Foreskin keratinocyte (primary cell): ENCODE measurements at places on chromosomes 13 and 19. TPM values are rescaled to one million over a fixed set of nuclear protein-coding genes. Genes with fewer than 3 reads are reported as not detected.

DNA sequence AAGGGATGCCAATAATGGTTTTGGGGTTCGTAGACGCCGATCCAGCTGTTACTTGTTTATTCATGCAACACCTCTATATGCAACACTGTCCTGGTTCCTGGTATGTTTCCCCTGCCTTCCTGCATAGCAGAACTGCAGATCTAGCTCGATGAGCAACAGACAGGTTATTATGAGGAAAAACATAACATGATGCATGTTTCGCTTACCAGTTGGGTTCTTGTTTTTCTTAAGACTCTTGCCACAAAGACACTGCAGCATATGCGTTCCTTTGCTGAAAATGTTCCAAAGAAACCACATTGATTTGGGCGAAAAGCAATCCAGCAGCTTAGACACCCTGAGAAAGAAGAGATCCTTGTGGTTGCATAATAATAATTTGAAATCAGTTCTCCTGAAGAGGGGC lies 583 bp downstream of the FGF14 start:
- no peak for DNase-seq

DNA sequence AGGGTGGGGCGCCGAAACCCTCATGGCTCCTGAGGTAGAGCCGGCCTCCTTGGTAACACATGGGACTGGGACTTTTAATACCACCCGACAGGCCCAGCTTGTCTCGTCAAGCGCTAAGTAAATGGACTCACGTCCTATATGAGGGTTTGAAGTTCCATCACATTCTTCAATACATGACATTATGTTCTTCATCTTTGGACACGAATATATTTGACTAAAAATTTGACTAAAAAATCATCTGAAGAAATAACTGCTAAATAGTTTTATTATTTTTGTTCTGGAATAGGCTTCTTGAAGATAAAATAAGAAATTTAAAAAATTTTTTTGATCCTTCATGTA lies 335 bp upstream of the ZNF607 start:
- no peak for DNase-seq

DNA sequence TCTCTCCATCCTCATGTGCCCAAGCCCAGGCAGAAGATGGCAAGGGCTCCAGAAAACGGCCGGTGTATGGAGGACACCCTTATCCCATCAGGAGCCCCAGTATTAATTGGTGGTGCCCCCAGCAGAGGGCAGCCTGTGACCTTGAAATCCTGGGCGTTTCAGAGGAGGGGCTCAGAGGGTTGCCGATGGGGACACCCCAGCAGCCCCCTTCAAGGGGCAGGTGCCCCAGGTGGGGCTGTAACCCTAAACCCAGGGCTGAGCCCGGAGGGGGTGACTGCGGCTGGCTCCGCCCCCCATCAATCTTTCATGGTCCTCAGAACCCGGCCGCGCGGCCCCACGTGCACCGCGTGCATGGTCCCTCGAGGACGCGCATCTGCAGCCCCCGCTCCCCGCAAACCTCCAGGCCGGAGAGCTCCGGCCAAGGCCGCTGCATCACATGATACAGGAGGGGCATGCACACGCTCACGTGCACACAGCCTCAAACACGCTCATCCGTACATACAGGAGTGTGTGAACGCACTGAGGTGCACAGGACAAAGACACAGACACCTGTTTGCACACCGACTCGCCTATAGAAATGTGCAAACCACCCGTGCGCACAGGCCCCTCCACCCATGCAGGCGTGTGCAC lies 949 bp downstream of the RAB3A start:
- DNase-seq: no peak

DNA sequence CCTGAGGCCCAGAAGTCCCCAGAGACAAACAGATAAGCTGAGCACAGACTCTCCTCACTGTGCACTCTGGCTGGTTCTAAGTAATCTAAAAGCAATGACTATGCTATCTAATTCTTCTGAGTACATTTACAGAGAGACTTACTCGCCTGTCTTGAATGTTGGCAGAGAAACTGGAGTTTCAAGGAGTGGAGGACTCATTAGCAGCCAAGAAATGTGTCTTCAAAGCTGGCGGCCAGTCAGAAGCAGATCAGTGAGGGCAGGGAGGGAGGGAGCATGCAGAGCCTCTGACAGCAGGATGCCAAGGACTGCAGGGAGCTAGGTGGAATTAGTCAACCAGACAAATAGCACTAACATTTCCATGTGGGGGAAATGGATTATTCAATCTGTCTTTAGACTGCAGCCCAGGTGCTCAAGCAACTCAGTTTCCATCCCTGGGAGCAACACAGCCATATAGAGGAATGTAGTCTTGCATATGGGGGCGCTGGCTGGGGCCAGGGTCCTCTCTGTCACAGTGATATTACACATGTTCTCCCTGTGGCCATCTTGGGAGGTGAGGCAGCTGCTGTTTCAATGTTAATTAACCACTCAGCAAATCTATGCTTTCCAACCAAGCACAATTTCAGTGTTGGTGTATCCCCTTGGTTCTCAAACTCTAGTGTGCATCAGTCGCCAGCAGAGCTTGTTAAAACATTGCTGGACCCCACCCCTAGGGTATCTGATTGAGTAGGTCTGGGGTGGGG lies 97.9 kb downstream of the CCNA1 start:
- peak; percentile 54 for DNase-seq

- DNase-seq: no peak
These were observed 82.9 kb upstream of the AKAP11 start for GRCh38 chr13:42189061-42189460.

- no peak for DNase-seq
These were observed 22.7 kb upstream of the KCTD15 start for GRCh38 chr19:33773704-33774624.

DNA sequence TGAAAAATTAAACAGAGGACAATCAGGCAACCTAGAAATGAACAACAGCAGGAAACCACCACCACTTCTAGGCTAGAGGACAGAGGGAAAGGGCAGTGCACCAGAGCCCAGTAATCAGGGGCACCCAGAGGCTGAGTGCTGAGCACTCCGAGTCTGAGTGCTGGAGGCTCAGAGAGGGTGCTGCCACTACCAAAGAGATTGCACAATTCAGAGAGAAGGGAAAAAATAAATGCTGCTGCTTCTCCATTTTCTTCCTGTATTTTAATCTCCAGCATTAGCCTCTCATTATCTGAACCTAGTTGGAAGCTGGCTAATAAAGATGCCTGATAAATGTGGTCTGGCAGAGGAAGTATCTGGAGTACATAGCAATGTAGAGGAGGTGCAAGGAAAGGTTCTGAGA lies 11.8 kb upstream of the ZNF175 start:
- DNase-seq: no peak

GRCh38 chr19:17097593-17098126 lies 22.1 kb downstream of the MYO9B start:
- no peak for DNase-seq

DNA sequence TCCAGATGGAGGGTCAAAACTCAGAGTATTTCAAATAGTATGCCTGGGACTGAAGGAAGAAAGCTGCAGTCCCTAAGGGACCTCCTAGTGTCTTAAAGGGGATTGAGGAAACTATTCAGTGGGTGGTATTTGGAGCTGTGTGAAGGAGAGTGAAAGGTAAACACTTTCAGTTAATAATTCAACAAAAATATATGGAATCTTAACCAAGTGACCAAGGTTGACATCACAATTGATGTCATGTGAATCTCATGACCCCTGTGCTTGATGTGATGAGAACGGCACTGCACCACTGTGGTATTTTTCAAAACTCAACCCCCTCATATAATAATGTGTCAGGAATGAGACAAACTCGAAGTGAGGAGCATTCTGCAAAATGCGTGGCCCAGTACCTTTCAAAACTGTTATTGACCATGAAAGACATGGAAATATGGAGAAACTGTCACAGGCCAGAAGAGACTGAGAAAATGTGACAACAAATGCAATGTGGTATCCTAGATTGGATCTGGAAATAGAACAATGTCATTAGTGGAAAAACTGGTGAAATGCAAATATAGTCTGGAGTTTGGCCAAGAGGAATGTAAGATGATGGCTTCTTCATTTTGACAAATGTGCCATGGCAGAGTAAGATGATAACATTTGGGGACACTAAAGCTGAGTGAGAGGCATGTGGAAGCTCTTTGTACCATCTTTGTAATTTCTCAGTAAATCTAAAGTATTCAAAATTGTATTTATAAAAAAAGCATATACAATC lies 553.9 kb downstream of the RFC3 start:
- no peak for DNase-seq

DNA sequence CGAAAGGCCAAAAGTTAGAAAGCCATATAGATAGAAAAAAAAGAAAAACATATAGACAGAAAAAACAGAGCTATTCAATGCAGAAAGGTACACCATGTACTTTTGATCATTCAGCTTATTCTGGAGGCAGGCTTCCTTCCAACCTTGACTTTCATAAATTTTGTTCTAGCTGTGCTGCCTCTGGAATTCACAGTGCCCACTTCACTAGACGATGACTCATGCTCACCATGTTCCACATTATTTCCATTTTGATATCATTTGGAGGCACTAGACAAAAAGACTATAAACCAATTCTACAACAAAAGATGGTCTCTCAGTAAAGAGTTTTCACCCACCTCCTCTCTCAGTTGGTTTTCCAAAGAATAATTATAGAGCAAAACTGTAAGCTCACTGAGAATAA lies 229.0 kb upstream of the IPO5 start:
- no peak for DNase-seq

- no peak for DNase-seq
These were observed 37.5 kb upstream of the ADGRE1 start for GRCh38 chr19:6849876-6850275.

DNA sequence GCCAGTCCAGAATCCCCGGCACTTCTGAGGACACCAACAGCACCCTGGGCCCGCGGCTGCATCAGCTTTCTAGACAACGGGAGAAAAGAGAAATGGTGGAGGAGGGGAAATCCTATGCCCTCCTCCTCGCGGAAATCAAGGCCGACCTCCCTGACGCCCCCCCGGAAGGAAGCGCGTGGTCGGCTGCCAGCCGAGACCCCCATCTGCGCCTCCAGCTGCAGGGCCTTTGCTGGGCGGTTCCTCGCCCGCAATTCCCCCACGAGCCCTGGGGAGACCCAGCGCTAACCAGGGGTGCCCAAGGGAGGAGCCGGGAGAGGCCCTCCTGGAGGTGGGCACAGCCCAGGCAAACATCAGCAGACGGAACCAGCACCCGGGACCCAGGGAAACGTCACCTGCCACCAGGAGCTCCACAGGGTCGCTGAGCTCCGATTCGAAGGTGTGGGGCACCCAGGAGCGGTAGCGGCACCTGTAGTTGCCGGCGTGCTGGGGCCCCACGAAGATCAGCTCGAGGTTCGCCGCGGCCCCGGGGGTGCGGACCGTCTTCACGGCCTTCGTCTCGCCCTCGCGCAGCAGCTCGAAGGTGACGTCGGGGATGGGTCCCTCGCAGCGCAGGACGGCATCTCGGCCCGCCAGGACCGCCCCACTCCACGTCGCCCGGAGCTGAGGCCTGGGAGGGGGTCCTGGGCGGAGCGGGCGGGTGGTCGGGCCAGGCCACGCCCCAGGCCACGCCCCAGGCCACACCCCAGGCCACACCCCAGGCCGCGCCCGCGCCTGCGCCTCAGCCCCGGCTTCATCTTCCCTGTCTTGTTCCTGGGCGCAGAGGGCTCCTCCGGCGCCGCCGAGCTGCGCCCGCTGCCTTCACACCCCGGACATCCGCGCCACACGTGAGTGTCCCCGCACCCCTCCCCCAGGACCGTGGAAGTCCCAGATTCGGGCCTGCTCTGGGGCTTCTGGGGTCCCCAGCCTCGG lies 6.0 kb downstream of the A1BG start:
- DNase-seq: no peak

DNA sequence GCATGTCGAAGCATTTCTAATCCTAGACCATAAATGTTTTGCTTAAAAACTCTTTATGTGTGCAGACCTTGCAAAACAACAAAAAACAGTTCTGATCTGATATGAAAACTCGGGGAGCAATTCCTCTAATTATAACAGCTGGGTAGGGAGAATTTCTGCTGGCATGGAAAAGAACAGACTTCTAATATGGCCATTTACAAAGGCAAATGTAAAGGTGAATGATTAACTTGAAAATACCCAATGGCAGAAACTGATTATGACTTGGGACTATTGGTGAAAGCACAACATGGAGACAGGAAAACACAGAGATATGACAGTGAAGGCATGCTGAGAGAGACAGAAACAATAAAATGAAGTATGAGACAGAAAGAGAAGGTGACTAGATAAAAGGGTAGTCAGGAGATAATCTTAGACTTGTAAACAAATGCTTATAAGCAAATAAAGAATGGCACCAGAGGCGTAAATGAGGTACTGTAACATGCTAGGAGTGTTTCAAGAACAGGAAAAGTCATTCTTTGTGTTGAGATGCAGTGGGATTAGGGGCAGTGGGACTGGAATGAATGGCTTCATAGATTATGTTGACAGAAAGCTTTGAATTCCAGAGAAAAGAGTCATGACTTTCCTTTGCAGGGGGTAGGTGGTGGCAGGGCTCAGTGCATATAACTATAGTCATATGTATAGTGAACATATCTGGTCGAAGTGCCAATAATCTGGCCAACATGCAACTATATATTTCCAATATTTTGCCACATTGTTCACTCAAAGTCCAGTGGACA lies 393.0 kb downstream of the ITGBL1 start:
- no peak for DNase-seq

DNA sequence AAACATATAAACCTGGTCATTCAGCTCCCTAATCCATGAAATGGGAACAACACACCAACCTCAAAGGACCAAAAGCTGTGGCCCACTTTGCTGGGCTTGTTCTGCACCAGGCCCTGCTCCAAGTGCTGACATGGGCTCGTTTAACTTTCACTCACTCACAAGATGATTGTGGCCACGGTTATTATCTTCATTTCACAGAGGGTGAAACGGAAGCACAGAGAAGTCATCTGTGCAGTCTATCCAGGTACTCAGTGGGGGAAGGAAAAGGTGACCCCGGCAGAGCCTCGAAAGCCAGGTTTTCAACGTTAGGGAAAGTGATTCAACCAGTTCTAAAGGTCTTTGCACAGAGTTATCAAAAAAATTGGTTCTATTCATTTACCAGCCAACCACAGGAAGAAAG lies 68.0 kb downstream of the CRYL1 start:
- DNase-seq: no peak

- DNase-seq: no peak
These were observed 17.7 kb downstream of the NFIX start for GRCh38 chr19:13012690-13013608.

GRCh38 chr13:31684466-31684865 lies 54.9 kb upstream of the RXFP2 start:
- DNase-seq: no peak

MEIOSIN gene
- not detected in 2 replicates for total RNA-seq

GNA15 gene
- 114 and 130 TPM in 2 replicates for total RNA-seq

GPR12 gene
- not detected in 2 replicates for total RNA-seq

ZNF382 gene
- total RNA-seq: 4.4 and 5.7 TPM in 2 replicates

ZNF480 gene
- 11.1 and 11.8 TPM in 2 replicates for total RNA-seq

ADGRE2 gene
- total RNA-seq: 0.63 and 1.4 TPM in 2 replicates
